ENCODE measurements at places on chromosomes 3 and 15. TPM values are rescaled to one million over a fixed set of nuclear protein-coding genes. Genes with fewer than 3 reads are reported as not detected.

NTRK3 gene
- total RNA-seq: 4.4 TPM

LMLN gene
- 7.7 TPM for total RNA-seq

SSUH2 gene
- 0.53 TPM for total RNA-seq

SLC12A1 gene
- total RNA-seq: 0.04 TPM

- H3K4me1 ChIP-seq: no peaks in the 10 kb centered on the region
- no peak for DNase-seq
- no peak overlapping the region for H3K27ac ChIP-seq
Observed at GRCh38 chr15:68416158-68416535, 15.8 kb downstream of the ITGA11 start.

DNA sequence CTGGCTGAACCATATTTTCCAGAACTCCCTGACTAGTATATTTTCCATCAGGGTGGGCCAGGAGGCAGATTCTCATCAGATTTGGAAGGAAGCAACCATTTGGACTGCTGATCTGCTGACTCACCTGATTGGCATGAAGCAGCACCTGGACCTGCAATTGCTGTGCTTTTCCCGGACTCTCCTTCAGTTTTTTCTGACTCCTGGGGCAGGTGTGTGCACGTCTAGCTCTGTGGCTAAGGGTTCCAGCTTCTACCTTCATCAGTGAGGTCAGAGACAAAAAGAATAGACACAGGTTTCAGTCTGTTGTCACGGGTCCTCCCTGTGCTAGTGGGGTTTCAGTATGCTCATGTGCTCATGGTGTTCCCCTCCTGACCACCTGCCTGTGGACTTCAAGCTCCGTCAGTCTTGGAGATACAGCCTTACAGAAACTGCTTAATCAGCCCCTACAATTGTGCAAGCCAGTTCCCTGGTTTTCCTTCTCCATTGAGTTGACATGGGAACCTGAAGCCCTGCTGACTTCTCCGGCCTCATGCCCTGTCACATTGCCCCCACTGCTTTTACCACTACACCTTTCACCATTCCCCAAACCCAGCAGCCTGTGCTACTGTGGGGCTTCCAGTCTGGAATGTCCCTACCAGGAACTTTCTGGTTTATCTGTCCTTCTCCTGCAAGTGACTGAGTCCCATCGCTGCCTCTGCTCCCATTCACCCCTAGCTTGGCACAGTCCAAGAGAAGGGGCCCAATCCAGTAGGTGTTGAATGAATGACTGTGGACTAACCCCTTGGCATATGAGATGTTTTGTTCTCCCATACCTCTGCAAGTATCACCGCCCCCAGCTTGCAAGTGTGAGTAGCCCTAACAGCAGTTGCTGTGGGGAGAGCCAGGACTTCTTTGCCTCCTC is 31.7 kb downstream of the HMCES start:
- no peaks in the 10 kb centered on the region for H3K36me3 ChIP-seq
- H3K27ac ChIP-seq: no peak overlapping the region
- H3K27me3 ChIP-seq: no peaks in the 10 kb centered on the region
- no peak for DNase-seq
- H3K4me3 ChIP-seq: no peak overlapping the region

GRCh38 chr3:2303566-2303965 is 204.9 kb downstream of the CNTN4 start:
- H3K27me3 ChIP-seq: no peaks in the 10 kb centered on the region
- H3K36me3 ChIP-seq: no peaks in the 10 kb centered on the region
- peak; percentile 85 for DNase-seq
- H3K4me1 ChIP-seq: no peaks in the 10 kb centered on the region
- no peak overlapping the region for H3K27ac ChIP-seq

DNA sequence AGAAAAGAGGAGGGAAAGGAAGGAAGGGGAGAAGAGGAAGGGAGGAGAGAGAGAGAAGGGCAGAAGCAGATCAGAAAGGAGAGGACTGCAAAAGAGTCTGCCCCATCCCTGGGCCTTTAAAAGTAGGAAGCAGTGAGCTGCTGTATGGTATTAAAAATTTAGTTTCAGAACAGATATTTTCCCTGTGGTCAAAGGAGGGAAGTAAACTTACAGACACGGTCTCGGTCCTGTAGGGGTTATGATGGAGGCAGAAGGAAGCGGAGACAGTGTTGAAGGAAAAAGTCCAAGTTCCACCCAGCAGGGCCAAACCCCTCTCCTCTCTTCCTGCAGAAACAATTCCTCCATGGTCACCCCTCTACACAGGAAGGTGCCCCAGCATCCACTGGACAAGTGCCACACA is 122.0 kb upstream of the PROK2 start:
- H3K27me3 ChIP-seq: peaks cover 8% of the 10 kb centered on the region
- no peaks in the 10 kb centered on the region for H3K4me1 ChIP-seq
- no peak for DNase-seq
- no peak overlapping the region for H3K27ac ChIP-seq
- H3K4me3 ChIP-seq: no peak overlapping the region

DNA sequence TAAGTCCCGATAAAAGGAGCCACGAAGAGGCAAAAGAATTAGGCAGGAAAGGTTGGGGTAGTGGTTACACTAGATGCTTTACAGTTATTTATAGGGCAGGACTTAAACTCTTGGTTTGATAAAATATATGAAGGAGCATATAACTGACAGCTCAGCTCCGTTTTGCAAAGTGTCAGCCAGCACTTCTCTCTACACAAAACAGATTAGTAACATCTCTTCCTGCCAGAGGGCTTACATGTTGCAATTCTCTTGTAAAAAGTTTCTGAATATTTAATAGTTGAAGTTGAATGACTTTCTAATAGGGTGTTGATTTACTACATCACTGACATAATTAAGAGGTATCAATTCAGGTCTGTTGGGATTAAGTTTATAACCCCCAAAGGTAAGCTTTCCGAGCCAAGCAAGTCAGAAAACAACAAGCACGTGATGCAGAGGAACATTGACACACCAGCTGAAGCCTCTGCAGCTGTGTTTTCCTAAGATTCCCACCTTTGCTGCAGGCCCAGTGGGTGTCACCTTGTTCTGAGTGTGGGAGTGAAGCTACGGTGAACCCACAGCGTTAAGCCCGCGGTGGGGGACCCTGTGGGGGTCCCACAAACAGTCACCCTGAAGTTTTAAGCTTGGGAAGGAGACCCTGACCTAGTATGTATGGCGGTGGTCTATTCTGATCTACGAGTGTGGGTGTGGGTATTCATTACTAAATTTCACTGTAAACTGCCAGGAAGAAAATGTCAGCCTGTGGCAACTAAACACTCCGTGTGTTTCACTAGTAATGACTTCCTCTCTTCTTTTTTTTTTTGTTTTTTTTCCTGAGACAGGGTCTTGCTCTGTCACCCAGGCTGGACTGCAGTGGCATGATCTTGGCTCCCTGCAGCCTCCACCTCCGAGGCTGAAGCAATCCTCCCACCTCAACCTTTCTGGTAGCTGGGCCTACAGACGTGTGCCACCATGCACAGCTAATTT is 22.0 kb upstream of the ATP13A3 start:
- H3K4me3 ChIP-seq: no peak overlapping the region
- peak overlapping the region; percentile 60 for H3K27ac ChIP-seq
- peaks cover 8% of the 10 kb centered on the region for H3K4me1 ChIP-seq
- no peak for DNase-seq

DNA sequence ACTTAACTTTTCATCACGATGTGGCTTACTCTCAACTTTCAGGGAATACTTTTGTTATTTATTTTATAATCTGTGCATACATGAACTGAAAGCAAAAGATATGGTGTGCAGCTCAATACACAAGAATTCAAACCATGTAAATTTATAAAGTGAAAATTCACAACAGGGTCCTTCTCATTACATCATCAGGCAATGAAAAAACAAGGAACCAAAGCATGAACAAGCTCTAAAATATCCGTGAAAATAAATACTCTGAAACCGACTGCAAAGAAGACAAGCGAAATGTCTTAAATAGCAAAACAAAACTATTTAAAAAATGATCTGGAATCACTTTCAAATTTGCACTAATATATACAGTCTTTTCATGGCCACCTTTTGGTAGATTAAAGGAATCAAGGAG is 28.9 kb downstream of the GNB5 start:
- no peak overlapping the region for H3K27ac ChIP-seq
- no peaks in the 10 kb centered on the region for H3K4me1 ChIP-seq
- DNase-seq: no peak
- no peaks in the 10 kb centered on the region for H3K36me3 ChIP-seq
- H3K27me3 ChIP-seq: no peaks in the 10 kb centered on the region
- H3K4me3 ChIP-seq: no peak overlapping the region

DNA sequence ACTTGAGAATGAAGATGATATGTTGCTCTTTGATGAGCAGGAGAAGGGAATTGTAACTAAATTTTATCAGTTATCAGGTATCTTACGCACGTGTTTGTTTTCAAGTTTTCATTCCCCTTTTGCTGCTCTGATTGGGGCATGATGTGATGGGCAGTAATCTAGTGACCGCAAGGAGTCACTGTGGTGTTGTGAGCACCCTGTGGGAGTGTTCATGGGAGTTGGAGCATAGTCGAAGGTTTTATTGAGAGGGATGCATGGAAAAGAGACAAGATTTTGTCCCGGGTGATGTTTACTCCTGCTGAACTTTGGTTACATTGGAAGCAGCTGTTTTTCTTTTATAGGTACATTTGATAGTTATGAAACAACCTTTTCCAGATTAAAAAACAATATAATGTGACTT is 2.1 kb downstream of the FAN1 start:
- DNase-seq: peak; percentile 11
- H3K4me1 ChIP-seq: peaks cover 7% of the 10 kb centered on the region
- H3K27ac ChIP-seq: no peak overlapping the region
- peaks cover 11% of the 10 kb centered on the region for H3K36me3 ChIP-seq
- H3K4me3 ChIP-seq: no peak overlapping the region

DNA sequence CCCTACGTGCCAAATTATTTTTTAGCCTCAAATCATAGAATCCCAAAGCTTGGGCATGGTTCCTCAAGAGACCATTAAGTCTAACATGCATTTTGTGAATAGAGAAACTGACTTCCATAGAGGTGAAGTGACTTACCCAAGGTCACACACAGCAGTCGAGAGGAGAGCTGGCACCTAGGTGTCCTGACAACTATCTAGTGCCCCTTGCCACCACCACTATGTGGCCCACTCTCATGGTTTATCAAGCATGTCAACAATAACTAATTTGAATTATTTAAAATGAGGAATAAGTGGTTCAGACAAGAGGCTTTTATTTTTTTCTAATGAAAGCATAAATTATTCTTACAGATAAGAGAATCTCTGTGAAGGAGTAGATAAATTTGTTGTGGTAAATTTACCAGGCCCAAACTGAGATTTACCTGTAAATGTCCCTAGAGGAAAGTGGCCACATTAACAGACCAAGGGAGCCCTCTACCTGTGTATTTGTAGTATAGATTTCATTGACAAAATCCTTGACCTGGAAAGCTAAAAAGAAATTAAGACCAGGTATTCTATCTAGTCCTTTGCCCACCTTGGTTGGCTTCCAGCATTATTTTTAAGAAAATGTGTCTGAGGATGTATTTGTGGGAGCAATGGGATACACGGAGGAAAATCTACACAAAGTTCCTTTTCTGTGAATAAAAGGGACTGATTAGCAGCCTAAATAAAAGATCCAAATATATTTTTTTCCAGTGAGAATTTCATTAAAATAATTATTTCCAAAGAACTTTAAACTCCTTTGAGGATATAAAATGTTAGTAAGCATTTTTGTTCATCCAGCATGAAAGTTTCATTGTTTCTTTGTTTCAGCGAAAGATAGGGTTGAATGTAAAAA is 49.1 kb downstream of the IQCH start:
- H3K27me3 ChIP-seq: no peaks in the 10 kb centered on the region
- H3K4me1 ChIP-seq: no peaks in the 10 kb centered on the region
- no peak overlapping the region for H3K4me3 ChIP-seq
- H3K36me3 ChIP-seq: no peaks in the 10 kb centered on the region
- no peak overlapping the region for H3K27ac ChIP-seq
- DNase-seq: peak; percentile 55

GRCh38 chr3:169695031-169695430 is 31.5 kb upstream of the MECOM start:
- no peaks in the 10 kb centered on the region for H3K4me1 ChIP-seq
- no peak overlapping the region for H3K4me3 ChIP-seq
- no peak overlapping the region for H3K27ac ChIP-seq
- DNase-seq: peak; percentile 65
- no peaks in the 10 kb centered on the region for H3K36me3 ChIP-seq

- H3K4me3 ChIP-seq: no peak overlapping the region
- H3K27me3 ChIP-seq: no peaks in the 10 kb centered on the region
- no peak overlapping the region for H3K27ac ChIP-seq
- H3K4me1 ChIP-seq: no peaks in the 10 kb centered on the region
- no peaks in the 10 kb centered on the region for H3K36me3 ChIP-seq
Observed at GRCh38 chr3:10357592-10358308, 36.8 kb upstream of the SEC13 start.

GRCh38 chr15:100703032-100703578 is 100.7 kb downstream of the ASB7 start:
- no peak overlapping the region for H3K4me3 ChIP-seq
- H3K27ac ChIP-seq: no peak overlapping the region
- H3K36me3 ChIP-seq: no peaks in the 10 kb centered on the region
- no peak for DNase-seq
- H3K27me3 ChIP-seq: no peaks in the 10 kb centered on the region

DNA sequence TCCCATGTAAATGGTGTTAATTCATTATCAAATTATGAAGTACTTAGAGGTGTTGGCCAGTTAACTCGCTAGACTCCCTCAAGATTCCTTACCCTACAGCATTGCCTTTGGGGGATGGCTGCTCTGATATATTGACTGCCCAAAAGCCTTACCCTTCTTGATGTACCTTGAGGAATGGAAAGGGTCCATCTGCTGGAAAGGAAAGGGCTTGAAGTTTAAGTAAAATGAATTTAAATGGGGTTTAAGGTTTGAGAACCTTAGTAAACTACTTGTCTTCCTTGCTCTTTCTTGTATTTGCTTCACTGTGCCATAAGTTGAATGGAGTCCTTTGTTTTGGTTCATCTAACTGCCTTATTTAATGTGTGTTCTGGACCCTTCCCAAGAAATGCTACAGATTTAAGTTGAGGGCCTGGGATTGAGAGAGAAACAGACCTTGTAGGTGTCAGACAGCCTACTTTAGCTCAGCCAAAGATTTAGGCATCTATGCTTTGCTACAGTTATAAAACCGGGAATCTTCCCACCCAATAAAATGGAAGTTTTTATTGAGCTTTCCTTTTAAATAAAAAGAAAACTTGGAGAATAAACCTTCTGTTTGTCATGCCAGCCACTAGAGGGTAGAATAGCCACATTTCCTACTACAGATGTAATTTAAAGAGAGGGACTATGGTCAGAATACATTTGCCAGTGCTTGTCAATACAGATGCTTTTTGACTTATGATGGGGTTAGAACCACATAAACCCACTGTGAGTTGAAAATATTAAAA is 25.3 kb downstream of the CMSS1 start:
- DNase-seq: peak; percentile 44
- no peaks in the 10 kb centered on the region for H3K4me1 ChIP-seq
- no peaks in the 10 kb centered on the region for H3K36me3 ChIP-seq
- H3K27ac ChIP-seq: no peak overlapping the region
- H3K27me3 ChIP-seq: no peaks in the 10 kb centered on the region
